Karpas-422 (cell line): ENCODE measurements at places on chromosomes 3 and 15. TPM values are rescaled to one million over a fixed set of nuclear protein-coding genes. Genes with fewer than 3 reads are reported as not detected.

DNA sequence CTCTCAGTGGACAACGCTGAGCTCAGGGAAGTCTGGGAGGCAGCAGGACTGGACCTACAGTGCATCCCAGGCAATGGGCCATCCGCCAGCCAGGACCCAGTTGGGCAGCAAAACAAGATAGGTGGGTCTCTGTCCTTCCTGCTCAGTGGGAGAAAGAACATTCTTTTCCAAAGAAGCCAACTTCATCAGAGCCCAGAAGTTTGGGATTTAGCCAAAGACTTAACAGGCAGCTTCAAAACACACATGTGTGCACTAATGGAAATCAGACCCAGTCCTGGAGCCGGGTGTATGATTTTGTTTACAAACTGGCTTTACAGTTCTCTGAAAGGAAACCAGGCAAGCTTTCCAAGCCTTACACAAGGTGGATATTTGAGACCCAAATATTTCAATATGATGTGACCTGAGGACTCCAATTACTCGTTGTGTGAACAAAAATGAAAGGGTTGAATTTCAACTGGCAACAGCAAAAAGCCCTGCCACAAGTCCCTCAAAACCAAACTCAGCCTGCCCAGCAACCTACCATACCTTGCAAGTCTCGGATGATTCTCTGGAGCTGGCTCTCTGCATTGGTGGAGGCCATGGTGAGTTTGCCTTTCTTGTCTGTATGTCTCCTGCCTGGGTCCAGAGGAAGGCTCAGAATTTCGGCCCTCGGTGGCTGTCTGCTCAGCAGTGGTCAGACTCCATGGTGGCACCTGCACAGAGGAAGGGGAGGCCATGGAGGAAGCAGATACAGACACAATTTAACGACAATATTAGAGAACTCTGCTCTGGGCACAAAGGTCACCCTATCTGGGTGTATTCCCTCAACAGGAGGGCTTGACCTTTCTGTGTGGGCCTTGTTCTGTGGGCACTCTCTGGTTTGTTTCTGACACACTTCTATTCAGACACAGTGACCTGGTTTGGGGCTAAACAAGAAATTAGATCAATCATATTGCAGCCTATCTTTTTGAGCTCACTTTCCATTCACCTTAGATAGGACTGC is 11.0 kb downstream of the FYCO1 start:
- DNase-seq, result no peak
- H3K4me1 ChIP-seq, result peaks cover 12% of the 10 kb centered on the region
- H3K4me3 ChIP-seq, result no peak overlapping the region

DNA sequence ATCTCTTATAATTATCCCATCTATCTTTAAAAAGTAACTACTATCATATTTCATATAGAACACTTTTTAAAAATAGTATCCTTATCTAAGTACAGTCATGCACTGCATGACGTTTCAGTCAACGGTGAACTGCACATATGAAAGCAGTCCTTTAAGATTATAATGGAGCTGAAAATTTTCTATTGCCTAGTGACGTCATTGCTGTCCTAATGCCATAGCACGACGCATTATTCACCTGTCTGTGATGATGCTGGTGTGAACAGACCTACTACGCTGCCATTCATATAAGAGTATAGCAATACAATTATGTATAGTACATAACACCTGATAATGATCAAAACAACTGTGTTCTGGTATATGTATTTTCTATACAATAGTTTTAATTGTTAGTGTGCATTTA is 225.0 kb downstream of the SOX2 start:
- H3K27ac ChIP-seq, result no peak overlapping the region
- peaks cover 25% of the 10 kb centered on the region for H3K4me1 ChIP-seq
- no peak overlapping the region for H3K4me3 ChIP-seq
- no peak for DNase-seq

- H3K27ac ChIP-seq, result no peak overlapping the region
- no peaks in the 10 kb centered on the region for H3K27me3 ChIP-seq
- H3K36me3 ChIP-seq, result no peaks in the 10 kb centered on the region
- H3K4me1 ChIP-seq, result no peaks in the 10 kb centered on the region
Observed at GRCh38 chr3:56357266-56357665, 111.0 kb downstream of the ERC2 start.

GRCh38 chr3:17233398-17233800 is 348.6 kb downstream of the PLCL2 start:
- peak; percentile 89 for DNase-seq
- H3K27ac ChIP-seq, result no peak overlapping the region
- no peaks in the 10 kb centered on the region for H3K27me3 ChIP-seq
- H3K4me3 ChIP-seq, result no peak overlapping the region
- peaks cover 31% of the 10 kb centered on the region for H3K4me1 ChIP-seq

GRCh38 chr3:145417678-145418077 is 743.3 kb downstream of the PLOD2 start:
- H3K4me3 ChIP-seq, result no peak overlapping the region
- no peaks in the 10 kb centered on the region for H3K27me3 ChIP-seq
- H3K4me1 ChIP-seq, result no peaks in the 10 kb centered on the region
- no peak for DNase-seq
- H3K27ac ChIP-seq, result no peak overlapping the region

DNA sequence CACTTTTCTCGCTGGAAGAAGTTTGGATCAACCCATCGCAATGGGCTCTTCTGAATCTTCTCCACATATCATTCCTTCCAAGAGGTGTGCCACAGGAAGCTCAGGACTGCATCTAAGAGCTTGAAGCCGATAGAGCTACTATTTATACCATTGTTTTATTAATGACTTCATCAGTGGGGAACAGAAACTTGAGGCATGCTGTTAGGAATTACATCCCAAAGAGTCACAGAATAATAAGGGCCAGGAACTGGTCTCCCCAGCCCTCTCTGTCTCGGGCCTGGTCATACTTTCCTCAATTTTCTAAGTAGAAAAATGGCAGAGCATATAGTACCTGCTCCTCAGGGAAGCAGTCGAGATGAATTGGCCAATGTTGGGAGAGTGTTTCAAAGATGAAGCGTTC is 16.9 kb upstream of the C15orf61 start:
- peaks cover 42% of the 10 kb centered on the region for H3K4me1 ChIP-seq
- H3K27ac ChIP-seq, result no peak overlapping the region
- no peak overlapping the region for H3K4me3 ChIP-seq
- no peak for DNase-seq

DNA sequence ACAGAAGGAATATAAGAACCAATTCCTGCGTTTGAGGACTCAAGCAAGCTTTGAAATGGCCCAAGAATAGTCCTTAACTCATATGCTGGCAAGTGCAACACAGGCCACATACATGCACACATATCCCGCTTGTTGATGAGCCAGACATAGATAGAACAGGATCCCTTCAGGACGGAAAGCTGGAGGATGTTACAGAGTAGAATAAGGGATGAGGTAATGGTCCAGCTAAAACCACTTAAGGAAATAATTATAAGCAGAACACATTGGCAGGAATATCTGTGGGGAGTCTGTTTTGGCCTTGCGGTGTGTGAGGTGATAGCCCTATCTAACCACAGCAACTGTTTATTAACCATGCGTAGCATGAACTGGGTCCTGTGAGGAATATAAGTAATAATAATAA is 25.0 kb downstream of the SCG3 start:
- DNase-seq, result no peak
- no peaks in the 10 kb centered on the region for H3K4me1 ChIP-seq
- H3K36me3 ChIP-seq, result no peaks in the 10 kb centered on the region
- no peaks in the 10 kb centered on the region for H3K27me3 ChIP-seq
- H3K27ac ChIP-seq, result no peak overlapping the region

- no peaks in the 10 kb centered on the region for H3K36me3 ChIP-seq
- H3K4me3 ChIP-seq, result no peak overlapping the region
- no peak for DNase-seq
Observed at GRCh38 chr15:42803436-42803835, 66.5 kb upstream of the CDAN1 start.

DNA sequence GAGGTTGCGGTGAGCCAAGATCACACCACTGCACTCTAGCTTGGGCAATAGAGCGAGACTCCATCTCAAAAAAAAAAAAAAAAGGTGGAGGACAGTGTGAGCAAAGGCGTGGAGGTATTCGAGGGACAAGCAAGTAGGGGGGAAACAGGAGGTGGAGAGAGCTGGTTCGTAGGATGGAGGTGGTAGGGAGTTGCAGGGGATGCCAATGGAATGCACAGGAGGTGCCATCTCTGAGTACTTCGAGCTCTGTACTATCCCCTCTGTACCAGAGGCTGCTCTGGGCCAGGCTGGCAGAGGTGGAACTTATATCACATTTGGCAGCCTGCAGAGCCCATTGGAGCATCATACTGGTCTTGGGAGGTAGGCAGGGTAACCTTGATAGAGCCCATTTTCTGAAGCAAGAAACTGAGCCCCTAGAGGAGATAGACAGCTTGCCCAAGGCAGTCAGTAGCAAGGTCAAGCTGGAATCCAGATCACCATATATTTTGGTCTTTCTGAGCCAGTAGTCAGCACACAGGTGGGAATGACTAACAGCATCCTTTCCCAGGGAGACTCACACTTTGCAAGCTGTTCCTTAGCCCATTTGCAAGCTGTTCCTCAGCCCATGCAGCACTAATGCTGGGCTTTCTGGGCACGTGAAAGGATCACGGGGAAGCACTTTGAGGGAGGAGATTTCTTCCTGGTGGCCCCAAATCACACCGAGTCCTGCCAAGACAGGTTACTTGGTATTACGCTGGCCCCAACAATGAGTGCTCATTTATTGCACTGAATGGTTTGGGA is 9.2 kb upstream of the CCDC33 start:
- no peak for DNase-seq
- no peak overlapping the region for H3K4me3 ChIP-seq
- H3K36me3 ChIP-seq, result no peaks in the 10 kb centered on the region
- H3K4me1 ChIP-seq, result no peaks in the 10 kb centered on the region

GRCh38 chr3:127288343-127288742 is 497 bp upstream of the PRR20G start:
- H3K27ac ChIP-seq, result no peak overlapping the region
- no peaks in the 10 kb centered on the region for H3K36me3 ChIP-seq
- H3K27me3 ChIP-seq, result no peaks in the 10 kb centered on the region
- no peaks in the 10 kb centered on the region for H3K4me1 ChIP-seq
- H3K4me3 ChIP-seq, result no peak overlapping the region

Gene CMC1
- total RNA-seq, result 25.0 and 29.9 TPM in 2 replicates

Gene C3orf38
- total RNA-seq, result 31.6 and 38.8 TPM in 2 replicates

Gene FBXL2
- not detected in 2 replicates for total RNA-seq

Gene PPM1L
- 1.8 and 3.4 TPM in 2 replicates for total RNA-seq

Gene SLC6A11
- total RNA-seq, result not detected in 2 replicates
